ENCODE measurements at places on chromosomes 7 and 10. TPM values are rescaled to one million over a fixed set of nuclear protein-coding genes. Genes with fewer than 3 reads are reported as not detected.

Gene TMEM213
- total RNA-seq: not detected

DNA sequence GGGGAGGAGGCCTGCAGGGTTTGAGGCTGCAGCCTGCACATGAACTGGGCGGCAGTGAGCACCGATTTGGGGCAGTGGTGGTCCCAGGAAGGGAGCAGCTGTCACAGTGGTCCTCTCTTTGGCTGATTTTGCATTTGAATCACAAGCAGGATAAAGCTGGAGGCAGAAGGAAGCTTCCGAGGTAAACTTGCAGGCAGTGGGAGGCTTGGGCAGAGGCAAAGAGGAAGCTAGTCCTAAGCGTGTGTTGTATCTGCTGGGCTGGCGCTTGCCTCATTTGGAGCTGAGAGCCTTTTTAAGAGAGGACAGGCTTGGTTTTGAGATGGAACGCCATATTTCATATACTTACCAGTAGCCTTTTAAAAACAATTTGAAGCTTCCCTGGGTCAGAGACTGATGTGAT, 177.2 kb upstream of the PODXL start:
- DNase-seq: no peak

DNA sequence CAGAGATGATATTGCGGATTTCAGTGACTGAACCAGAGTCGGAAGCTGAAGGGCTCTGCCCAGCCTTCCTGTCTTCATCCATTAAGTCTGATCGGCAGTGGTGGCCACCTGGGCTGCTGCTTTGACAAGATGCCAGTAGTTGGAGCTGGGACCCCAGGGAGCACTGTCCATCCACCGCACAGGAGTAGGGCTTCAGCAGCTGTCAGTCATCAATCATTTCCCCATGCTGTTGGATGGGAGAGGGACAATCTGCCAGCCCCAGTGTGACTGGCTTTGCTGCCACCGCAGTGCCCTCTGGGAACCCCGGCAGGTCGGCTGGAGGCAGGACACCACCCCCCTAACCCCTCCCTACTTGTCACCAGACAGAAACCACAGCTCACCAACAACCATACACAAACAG, 23.0 kb upstream of the GPR146 start:
- no peak for DNase-seq

Gene AHCYL2
- total RNA-seq: 28.3 TPM

- DNase-seq: no peak
Observed at GRCh38 chr7:148177972-148178371, 412.6 kb upstream of the C7orf33 start.

GRCh38 chr10:99682752-99683151, 23.4 kb downstream of the ENTPD7 start:
- DNase-seq: no peak

GRCh38 chr10:7457478-7458316, 46.9 kb upstream of the SFMBT2 start:
- no peak for DNase-seq

GRCh38 chr10:103660364-103661197, 167.1 kb downstream of the NEURL1 start:
- no peak for DNase-seq

- no peak for DNase-seq
Observed at GRCh38 chr10:6406220-6407033, 173.6 kb downstream of the PRKCQ start.

Gene IL2RA
- 48.2 TPM for total RNA-seq

Gene SPDYE11
- not detected for total RNA-seq

Gene POLR2J2
- total RNA-seq: 3.4 TPM

Gene PDE6C
- total RNA-seq: not detected

GRCh38 chr7:40475681-40475982, 340.8 kb downstream of the SUGCT start:
- no peak for DNase-seq

Gene GNAT3
- not detected for total RNA-seq

Gene MYPN
- not detected for total RNA-seq

DNA sequence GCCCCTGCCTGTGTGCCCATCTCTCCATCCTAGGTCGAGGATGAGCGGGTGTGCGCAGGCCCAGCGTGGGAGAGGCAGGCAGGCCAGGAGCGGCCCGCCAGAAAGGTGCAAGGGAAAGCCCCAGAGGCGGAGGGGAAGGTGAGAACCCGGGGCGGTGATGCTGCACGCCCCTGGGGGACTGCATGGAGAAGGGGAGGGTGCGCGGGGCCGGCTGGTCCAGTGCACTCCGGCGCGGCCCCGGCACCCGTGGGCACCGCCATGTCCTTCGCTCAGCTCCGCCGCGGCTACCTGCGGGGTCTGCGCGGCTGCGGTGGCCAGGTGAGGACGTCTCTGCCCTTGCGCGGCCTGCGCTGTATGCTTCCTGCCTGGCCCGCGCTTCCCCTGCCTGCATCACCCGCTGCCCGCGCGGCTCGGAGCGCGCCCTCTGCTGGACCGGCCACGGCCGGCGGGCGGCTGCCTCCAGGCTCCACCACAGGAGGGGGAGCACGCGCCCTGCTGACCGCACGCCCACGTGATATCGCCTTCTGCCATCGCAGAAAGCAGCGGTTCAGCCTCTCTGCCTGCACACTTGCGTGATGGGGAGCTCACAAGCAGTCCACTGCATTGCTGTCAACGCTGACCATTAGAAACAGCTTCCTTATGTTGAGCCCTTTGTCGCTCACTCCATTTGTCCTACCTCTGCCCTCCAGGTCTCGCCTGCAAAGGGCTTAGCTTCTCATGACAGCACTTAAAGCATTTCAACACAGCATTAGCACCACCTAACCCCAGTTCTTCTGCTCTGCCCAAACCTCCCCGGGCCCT, 73.9 kb downstream of the CXCL12 start:
- DNase-seq: no peak

- DNase-seq: no peak
Observed at GRCh38 chr10:98367604-98368451, 47.2 kb downstream of the PYROXD2 start.

DNA sequence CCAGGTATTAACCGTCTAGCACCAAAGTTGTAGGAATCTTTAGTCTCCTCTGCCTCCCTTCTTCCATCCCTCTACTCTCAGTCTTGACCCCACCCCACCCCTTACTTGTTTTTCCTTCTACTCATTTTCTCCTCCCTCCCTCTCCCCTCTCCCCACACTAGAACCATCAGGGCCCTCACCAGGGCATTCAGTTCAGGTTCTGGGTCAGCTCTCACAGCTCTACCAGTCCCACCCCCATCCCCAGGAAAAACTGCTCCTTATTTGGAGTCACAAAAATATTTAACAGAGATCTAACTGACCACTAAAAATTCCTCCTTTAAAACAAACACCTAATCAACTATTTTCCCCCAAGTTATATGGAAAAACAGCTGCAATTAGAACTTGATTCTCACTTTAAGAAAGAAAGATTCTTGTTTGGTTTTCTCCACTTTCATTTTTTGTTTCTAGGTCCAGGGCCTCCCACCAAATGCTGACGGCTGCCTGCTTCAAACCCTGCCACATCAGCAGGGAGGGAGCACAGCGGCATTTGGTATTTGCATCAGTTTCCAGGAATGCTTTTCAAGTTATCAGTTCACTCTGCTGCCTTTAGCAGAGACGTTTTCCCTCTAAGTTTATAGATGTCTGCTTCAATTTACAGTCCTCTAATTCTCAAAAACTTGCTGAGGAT, 2.8 kb upstream of the COL1A2 start:
- no peak for DNase-seq

- no peak for DNase-seq
Observed at GRCh38 chr7:90772410-90772809, 176.3 kb downstream of the CDK14 start.

GRCh38 chr7:18063149-18063901, 35.7 kb upstream of the PRPS1L1 start:
- DNase-seq: no peak

Gene GIMAP1
- total RNA-seq: 7.8 TPM

Gene ACBD7
- 0.41 TPM for total RNA-seq

- no peak for DNase-seq
Observed at GRCh38 chr10:33422471-33423153, 88.1 kb upstream of the NRP1 start.

DNA sequence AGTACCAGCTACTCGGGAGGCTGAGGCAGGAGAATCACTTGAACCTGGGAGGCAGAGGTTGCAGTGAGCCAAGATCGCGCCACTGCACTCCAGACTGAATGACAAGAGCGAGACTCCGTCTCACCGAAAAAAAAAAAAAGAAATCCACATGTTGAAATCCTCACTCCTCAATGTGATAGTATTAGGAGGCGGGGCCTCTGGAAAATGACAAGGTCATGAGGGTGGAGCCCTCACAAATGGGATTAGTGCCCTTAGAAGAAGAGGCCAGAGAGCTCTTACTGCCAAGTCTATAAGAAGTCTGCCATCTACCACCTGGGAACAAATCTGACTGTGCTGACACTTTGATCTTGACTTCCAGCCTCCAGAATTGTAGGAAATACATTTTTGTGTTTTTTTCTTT, 10.6 kb downstream of the MMD2 start:
- no peak for DNase-seq

Gene SFMBT2
- 9.0 TPM for total RNA-seq

DNA sequence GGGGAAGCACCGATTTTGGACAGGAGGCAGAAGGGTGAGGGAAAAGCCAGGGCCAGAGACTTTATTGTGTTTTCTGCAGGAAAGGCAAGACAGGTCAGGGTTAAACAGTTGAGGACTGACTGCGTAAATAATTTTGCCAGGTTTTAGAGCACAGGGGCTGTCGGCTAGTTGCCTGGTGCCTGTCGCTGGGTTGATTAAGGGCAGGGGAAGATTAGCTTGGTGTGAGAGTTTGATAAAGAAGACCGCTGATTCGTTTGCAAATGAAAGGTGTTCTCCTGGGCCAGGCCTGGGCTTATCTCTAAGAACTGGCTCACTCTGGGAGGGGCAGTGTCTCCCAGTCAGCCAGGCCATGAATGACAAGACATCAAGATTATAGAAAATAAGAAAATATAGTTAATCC, 75.6 kb downstream of the SLC37A3 start:
- no peak for DNase-seq

GRCh38 chr7:52857367-52857766, 178.1 kb upstream of the POM121L12 start:
- no peak for DNase-seq

- no peak for DNase-seq
Observed at GRCh38 chr10:71971769-71972555, 7.8 kb downstream of the CHST3 start.

- no peak for DNase-seq
Observed at GRCh38 chr10:60537697-60538096, 148.0 kb upstream of the ANK3 start.

- DNase-seq: no peak
Observed at GRCh38 chr7:27097686-27098577, 2.1 kb upstream of the HOXA1 start.

Gene TNKS2
- total RNA-seq: 73.1 TPM

- DNase-seq: no peak
Observed at GRCh38 chr7:37047260-37047659, 323.0 kb upstream of the AOAH start.

Gene HOXA5
- 0.35 TPM for total RNA-seq

Gene HPSE2
- total RNA-seq: 1.8 TPM

GRCh38 chr10:75651417-75651816, 220.0 kb downstream of the LRMDA start:
- no peak for DNase-seq

GRCh38 chr10:69333205-69333604, 54.9 kb downstream of the HK1 start:
- no peak for DNase-seq

DNA sequence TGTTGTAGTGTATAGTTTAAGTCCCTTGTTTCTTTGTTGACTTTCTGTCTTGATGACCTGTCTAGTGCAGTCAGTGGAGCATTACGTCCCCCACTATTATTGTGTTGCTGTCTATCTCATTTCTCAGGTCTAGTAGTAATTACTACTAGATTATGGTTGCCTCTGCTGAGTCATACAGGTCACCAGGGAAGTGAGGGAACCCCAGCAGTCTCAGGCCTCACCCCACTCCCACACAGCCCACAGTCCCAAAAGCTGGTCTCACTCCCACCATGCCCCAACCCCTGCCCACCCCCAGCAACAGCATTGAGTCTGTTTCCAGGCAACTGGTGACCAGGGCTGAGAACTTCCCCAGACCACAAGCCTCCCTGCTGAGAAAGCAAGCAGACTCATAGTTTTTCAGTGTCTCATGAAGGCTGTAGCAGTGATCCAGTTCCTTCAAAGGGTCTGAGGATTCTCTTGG, 88.0 kb downstream of the PLXDC2 start:
- no peak for DNase-seq

DNA sequence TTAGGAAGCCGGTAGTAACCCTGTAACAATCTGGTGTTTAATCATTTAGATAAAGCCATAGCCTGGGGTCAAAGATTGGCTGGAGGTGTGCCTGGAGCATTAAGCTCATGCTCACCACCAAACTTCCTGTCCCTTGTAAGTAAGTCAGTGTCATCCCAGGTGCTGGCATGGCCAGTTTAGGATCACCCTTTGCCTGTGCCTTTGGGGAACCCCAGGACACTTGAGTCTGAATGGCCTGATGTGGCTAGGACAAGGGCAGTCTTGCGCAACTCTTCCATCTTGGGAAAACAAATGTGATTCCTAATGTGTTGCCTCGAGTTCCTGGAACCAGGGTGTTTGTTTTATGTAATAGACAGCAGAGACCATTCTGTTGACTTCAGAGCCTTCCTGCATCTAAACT, 154.8 kb downstream of the GRK5 start:
- no peak for DNase-seq

DNA sequence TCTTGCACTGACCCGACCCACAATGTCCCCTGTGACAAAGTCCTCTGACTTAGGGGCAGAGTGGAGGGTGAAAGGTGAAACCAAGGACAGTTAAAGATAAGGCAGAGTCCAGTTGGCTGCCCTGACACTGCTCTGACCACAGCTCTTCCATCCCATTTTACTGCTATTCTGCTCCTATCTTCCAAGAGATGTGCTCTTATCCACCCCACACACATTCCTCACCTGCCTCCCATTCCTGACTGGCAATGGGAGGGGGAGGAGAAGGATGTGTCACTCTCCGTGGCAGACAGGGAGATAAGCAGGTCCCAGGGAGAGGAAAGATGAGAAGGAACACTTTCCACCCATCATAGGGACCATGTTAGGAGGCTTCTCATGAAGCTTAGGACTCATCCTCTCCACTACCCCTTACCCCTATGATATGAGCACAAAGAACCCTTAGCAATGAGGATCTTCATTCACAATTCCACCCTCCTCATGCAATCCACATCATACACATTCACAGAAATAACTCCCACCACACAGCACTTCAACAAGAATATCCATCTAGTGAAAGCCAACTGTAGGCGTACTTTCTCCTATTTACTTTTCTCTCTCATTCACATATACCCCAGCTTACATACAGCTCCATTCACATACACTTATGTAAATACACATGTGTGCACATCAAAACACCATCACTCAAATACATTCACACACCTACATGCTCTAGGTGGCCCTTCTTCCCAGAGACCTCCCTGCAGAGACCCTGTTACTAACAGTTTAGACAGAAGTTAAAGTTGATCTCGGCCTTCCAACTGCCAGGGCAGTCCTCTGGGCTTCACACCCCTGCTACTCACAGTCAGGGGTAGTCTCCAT, 6.6 kb downstream of the SYNPO2L start:
- no peak for DNase-seq

DNA sequence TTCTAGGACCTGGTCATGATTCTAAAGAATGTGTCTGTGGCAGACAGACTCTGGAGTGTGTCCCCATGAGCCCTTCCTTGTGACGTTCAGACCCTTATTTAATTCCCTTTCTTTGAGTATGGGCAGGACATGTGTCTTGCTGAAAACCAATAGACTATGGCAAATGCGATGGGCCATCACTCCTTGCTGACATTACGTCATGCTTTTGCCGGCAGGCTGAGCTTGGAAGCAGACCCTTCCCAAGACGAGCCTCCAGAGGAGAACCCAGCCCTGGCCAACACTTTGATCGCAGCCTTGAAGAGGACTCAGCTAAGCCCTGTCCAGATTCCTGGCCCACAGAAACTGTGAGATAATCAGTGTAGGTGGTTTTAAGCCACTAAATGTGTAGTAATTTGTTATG, 18.4 kb upstream of the TMEM236 start:
- no peak for DNase-seq

GRCh38 chr7:5510426-5511045, 86.9 kb upstream of the TNRC18 start:
- DNase-seq: no peak
